NCI-H2081 (cell line): ENCODE measurements at places on chromosomes 1 and 21.
A peak's percentile ranks its signal among the peaks of the same experiment; 100 is the strongest.

GRCh38 chr1:99707535-99708142 lies 58.8 kb downstream of the FRRS1 start:
- DNase-seq: peak; percentile 43

DNA sequence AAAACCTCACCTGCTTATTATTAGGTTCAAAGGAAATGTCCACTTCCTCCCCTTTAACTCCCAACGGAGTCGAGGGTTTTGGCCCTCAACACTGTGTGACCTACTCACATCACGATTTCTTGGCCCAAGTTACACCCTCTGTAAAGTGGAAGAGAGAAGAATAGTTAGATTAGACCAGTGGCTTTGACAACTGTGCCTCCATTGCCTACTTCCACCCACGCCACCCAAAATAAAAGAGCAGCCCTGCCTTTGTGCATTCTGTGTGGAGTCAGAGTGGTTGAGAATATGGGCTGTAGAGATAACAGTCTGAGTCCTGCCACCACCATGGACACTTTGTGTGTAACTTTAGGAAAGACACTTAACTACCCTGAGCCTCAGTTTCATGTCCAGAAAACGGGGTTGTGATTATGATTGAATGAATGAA lies 4.1 kb upstream of the HDGF start:
- DNase-seq: no peak

DNA sequence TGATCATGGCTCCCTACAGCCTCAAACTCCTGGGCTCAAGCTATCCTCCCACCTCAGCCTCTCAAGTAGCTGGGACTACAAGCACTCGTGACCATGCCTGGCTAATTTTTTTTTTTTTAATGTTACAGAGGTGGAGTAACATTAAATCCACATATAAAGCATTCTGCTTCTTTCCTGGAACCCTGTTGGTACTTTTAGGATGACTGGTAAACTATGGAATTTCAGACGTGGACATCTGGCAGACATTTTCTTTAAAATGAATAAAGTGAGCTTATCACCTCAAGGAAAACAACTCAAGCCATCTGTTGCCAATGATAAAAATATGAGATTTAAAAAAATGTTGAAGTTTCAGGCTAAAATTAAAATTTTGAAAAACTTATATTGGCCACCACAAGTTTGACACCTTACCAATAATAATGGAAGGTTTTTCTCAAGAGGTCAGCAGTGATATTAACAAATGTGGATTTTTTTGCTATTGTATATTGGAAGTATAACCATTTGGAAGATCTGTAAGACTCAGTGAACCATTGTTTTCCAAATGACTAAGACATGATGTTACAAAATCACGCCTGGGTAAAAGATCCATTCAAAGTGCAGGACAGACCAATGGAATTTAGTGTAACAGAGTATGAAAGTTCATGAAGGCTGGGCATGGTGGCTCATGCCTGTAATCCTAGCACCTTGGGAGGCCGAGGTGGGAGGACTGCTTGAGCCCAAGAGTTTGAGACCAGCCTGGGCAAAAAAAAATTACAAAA lies 52.7 kb upstream of the EIF4G3 start:
- no peak for DNase-seq

GRCh38 chr1:212769459-212770167 lies 22.0 kb downstream of the NSL1 start:
- DNase-seq: no peak

DNA sequence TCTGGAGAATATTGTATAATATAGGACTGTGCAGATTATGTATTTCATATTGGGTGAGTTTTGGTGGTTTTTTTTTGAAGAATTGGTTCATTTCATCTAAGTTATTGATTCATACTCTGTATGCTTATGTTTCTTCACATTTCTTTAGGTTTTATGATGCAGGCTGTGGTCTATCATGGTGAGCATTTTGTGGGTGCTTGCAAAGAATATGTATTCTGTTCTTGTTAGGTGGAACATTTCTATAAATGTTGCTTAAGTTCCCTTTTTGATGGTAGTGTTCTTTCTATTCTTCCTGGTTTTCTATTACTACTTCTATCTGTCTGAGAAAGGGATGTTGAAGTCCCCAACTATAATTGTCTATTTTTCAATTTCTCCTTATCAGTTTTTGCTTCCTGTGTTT lies 42.6 kb downstream of the PKN2 start:
- DNase-seq: no peak

DNA sequence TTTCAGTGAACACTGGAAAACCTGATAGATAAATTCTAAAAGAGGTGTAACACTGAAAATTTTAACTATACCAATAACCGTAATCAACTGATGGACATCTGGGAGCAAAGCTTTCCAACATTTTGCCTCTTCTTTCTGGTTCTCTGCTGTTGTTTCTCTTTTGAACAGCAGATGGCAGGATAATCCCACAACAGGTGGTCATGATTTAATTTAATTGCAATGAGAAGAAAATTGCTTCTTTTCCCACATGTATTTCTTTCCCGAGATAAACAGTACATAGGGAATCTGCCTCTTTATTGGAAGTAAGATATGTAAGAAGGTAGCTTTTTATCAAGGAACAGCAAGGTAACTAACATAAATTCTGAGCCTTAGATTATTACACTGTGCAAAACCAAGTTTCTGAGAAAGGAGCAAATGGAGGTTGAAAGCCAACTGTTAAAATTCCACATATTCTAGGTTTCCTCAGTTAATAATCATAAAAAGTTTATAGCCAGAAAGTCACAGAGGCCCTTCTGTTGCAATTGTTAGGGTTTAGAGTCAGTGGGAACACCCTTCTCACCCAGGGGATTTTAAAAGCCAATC lies 72.9 kb downstream of the RPS6KA1 start:
- DNase-seq: peak; percentile 66

DNA sequence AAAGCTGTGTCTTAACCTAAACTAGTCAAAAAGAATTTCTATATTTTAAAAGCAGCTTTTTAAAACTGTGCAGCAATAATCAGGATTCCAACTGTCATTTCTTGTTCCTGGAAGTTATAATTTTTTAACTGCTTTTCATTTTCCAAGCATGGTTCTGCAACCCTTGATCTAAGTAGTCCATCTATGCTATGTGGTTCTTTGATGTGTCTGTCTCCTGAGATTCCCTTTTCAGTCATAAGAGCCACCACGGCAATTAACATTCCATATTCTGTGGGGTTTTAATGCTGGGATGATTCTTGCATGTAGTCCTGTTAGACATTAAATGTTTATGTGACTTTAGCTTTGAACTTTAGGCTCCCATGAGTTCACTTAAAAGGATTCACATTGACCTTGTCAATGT lies 220.4 kb downstream of the TPR start:
- no peak for DNase-seq

DNA sequence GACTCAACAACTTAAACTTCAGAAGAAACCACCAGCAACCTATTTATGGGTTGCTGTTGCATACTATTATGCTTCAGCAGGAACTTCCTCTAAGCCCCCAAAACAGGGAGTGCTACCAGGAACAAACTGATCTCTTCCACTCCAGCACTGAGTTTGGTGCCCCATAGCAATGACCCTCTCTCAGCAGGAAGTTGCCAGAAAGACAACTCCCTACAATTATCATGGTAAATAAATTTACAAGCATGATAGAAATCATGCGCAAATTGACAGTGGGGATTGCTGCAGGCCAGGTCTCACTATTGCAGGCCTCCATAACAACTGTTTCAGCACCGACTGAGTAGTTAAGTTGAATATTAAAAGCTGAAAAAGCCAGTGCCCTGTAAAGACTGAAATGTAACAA lies 180.6 kb downstream of the PLA2G4A start:
- DNase-seq: no peak
